Activated effector memory CD4-positive, alpha-beta T cell treated with Interleukin-2 at 50 U/mL for 16 hours (primary cell): ENCODE measurements at places on chromosomes 4 and X.

GRCh38 chr4:152155070-152155469, 380.8 kb downstream of the FBXW7 start:
- DNase-seq, result no peak

- no peak for DNase-seq
These were observed 8.2 kb upstream of the PWWP3B start for GRCh38 chrX:106159861-106160282.

DNA sequence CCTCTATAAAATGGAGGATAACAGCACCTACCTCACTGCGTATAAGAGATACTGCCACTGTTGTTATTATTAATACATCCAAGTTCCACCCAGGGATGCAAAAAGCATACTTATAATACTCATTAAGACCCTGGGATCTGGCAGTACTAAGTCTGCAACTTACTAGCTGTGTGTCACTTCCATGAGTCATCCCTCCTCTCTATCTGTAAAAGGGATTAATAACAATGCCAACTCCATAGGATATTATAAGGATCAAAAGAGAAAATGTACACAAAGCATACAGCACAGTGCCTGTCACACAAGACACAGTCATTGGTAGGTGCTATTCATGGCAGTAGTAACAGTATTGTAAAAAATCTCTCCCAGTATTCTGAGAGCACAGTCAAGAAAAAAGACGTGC, 216.7 kb downstream of the HS6ST2 start:
- no peak for DNase-seq

GRCh38 chr4:6233929-6234328, 33.6 kb upstream of the JAKMIP1 start:
- DNase-seq, result no peak

DNA sequence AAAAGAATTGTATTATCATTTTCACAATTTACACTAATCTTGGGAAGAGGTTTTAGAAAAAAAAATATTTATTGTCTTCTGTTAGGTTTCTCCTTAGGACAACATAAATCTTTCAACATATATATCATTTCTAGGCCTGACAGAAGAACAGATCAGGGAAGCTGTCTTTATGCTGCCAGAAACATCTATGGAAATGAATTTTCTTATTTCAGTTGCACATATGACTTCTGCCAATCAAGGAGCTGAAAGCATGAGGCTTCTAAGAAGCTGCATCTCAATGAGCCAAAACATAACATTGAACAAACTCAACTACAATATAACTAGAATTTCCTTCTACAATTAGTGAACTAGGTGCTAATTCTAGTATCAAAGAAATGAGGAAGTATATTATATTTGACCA, 258.4 kb downstream of the MAPK10 start:
- DNase-seq, result no peak

DNA sequence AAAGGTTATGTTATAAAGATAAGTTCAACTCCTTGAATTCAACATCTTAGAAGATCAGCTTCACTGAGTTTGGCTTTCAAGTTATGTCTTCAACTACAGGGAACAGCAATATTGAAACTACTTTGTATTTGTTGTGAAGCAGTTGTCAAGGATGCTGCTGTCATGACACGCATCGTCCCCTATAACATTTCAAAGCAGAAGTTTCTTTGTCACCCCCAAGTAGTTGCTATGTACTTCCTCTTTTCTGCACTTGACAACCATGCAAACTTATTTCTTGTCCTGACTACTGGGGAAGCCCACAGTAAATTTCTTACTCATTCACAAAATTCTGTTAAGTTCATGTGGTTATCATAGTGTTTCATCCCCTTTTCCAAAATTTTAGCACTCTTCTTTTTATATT, 14.3 kb downstream of the ANTXR2 start:
- DNase-seq, result no peak

DNA sequence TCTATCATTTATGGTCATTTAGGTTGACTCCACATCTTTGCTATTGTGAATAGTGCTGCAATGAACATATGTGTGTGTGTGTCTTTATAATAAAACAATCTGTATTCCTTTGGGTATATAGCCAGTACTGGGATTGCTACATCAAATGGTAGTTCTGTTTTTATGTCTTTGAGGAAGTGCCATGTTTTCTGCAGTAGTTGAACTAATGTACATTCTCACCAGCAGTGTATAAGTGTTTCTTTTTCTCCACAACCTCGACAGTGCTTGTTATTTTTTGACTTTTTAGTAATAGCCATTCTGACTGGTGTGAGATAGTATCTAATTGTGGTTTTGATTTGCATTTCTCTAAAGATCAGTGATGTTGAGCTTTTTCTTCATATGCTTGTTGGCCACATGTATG, 80.5 kb downstream of the ARHGAP6 start:
- DNase-seq, result no peak

GRCh38 chrX:115713460-115713859, 152.5 kb downstream of the PLS3 start:
- no peak for DNase-seq

GRCh38 chr4:89303177-89303576, 4.4 kb downstream of the GPRIN3 start:
- DNase-seq, result peak; percentile 56

DNA sequence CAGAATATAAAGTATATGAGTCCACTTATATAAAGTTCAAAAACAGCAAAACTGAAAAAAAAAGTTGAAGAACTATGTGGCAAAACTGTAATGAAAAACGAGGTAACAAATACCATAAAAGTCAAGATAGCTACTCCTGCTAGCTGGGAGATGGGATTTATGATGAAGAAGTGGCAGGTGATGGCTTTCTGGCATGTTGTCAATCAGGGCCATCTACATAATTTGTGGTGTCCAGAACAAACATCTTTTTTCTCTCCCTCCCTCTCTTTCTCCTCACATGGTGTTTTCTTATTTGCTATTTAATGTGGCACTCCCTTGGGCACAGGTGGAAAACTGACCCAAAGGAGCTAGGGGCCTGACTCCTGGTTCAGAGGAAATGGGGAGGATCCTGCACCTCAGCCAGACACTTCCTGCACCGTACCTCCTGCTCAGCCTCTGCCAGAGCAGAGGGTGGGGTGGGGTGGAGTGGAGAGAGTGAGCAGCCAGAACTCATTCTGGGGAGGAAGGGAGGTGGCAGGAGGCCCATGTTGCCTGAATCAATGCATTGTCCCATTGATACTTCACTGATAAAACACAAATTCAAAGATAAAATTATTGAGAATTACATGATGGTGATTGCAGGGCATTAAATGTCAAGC, 5.3 kb upstream of the SAP30 start:
- DNase-seq, result peak; percentile 2

- DNase-seq, result no peak
These were observed 220.4 kb upstream of the FAM47C start for GRCh38 chrX:36787752-36788151.

DNA sequence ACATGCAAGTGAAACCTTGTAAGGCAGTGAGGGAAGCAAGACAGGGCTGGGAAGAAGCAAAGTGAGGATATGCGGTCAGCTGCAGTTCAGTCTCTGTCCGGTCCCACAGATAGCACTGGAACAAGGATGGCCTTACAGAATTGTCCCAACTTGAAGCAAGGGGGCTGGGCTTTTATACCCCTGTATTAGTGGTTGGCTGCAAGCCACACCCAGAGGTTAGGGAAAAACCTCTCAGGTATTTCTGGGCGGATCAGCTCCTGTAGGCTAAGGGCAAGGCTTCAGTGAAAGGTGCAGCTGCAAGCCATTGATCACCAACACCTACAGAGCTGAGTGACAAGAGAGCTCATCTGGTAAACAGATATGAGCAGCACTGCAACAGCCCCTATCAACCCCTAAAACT, 89.0 kb downstream of the KDR start:
- DNase-seq, result no peak

DNA sequence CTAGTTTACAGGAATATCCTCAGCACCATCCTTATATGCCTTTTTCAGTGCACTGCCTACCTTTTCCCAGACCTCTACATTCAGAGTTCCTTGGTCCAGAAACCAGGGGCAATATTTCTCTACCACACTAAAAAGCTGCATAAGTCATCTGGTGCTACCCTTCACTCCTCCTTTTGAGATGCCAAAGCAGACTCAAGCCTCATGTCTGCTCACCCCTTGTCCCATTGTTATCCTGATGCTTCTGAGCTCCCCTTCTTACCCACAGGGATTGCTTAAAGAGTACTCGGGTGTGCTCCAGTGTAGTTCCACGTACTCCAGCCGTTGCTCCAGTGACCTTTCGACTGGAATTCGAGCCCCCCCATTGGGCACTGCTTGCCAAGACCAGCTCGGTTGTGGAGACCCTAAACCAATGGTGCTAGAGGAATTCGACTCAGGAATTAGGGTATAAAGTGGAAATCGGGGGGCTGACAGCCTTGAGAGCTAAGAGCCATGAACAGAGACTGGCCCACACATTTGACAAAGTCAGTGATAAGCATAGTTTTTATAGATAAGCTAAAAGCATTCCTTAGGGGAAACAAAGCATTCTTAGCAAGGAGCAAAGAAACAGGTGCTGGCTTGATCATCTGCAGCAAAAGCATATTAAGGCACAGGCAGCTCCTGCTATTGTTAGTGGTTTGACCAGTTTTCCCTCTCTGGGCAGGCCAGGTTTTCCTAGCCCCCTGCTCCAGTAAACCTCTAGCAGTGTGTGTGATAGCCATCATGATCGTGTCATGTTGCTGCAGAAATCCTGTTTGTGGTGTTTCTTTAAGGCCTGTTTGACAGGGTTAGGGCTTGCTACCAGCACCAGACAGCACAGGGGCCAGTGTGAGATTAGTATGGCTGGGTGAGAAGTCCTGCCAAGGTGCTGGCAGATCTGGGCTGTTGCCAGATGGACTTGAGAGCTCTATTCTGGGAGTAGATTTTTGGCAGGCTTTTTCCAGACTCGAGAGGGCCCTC, 57.5 kb upstream of the WDR1 start:
- no peak for DNase-seq

- no peak for DNase-seq
These were observed 88.9 kb downstream of the GC start for GRCh38 chr4:71694961-71695360.

DNA sequence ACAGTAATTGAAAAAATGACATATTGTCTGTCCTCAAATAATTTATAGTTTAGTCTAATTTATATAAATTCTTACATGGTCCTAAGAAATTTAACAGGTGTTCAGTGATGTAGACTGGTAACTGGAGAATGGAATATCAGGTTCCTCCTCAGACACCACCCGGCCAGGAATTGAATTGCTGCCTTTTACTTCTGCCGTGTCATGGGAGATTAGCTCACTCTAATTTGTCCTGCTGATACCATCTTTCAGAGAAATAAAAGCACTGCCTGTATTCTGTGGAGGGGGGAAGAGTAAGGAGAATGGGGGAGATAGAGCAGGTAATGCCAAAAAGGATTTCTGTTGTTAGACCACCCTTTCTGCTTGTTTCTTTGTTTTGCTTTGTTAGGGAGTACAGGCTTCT, 125.2 kb upstream of the KLHL4 start:
- no peak for DNase-seq

GRCh38 chr4:55297346-55297745, 48.7 kb upstream of the SRD5A3 start:
- DNase-seq, result no peak

GRCh38 chrX:29826742-29827141, 388.6 kb upstream of the MAGEB2 start:
- no peak for DNase-seq

GRCh38 chr4:138275963-138276621, 33.9 kb upstream of the SLC7A11 start:
- DNase-seq, result no peak

DNA sequence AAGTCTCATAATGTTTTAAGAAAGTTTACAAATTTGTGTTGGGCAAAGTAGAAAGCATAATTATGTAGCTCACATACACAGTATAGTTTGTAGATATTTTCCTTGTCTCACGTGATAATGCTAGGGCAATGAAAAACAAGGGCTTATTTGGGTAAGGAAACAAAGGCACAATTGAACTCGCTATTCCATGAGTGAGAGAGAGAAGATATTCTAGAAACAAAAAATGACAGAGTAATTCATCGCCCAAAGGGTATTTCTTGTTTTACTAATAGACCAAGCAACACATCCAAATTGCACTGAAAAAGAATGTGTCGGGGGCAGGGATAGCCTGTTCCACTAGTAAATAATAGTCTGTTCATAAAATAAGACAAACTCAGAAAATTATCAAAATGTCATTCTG, 3.6 kb upstream of the ASB11 start:
- no peak for DNase-seq

GRCh38 chrX:27903960-27904359, 77.3 kb downstream of the DCAF8L1 start:
- DNase-seq, result no peak

DNA sequence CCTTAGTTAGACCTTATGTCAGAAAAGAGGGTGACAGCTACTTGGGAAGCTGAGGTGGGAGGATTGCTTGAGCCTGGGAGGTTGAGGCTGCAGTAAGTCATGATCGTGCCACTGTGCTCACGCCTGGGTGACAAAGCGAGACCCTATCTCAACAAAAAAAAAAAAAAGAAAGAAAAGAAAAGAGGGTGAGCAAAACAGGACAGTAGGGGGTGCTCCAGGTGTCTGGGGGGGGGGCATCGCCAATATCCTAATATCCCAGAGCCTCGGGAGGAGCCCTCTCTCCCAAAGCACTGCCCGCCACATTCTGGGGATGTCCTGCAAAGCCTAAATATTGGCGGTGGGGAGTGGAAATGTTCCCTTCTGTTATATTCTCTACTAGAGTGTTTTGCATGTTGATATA, 120.9 kb upstream of the TBL1X start:
- DNase-seq, result no peak

GRCh38 chr4:21827575-21827974, 121.0 kb downstream of the KCNIP4 start:
- DNase-seq, result no peak

DNA sequence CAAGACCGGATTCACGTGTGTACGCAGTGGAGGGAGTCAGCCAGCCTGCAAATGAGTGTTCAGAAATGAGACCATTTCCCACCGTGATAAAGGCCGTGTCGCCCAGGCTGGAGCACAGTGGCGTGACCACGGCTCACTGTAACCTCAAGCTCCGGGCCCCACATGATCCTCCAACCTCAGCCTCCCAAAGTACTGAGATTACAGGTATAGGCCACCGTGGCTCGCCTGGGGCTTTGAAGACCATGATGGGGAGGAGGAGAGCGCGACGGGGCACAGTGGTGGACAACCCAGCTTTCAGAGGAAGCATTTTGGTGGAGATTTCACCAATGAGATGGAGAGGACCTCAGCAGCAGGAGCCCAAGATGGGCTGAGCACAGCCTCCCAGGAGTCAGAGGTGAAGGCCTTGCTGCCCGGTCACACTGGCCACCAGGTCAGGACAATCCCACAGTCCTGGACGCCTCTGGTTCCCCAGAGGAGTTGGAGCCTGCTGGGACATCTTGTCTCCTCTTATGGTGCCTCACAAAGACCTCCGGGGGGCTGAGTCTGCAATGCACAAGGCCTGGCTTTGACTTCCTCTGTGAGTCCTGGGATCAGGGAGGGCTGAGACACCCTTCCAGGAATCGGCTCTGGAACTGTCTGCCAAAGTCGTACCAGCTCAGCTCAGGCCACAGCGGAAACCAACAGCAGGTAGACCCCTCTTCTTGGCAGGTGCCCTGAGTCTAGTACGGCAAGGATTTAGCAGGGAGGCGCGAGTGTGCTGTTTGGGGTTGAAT, 22.4 kb upstream of the MXD4 start:
- DNase-seq, result no peak

DNA sequence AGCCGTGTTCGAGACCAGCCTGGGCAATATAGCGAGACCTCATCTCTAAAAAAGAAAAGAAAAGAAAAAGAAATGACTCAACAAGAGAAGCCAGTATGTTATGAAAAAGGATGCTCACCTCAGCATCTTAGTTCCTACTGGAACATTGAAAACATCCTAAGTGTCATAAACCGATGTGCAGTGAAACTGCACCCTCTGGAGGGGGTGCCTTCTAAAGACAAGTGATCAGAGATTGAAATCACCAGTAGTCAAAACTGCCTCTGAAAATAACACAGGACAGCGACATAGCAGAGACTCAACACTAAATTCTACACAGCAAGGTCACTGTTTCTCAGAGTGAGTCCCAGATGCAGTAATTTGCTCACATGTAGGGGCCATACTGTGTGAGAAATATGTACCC, 28.0 kb upstream of the ATP6AP2 start:
- no peak for DNase-seq
